ENCODE measurements at places on chromosomes 3 and 15. TPM values are rescaled to one million over a fixed set of nuclear protein-coding genes. Genes with fewer than 3 reads are reported as not detected.

Gene ALDH1A3
- polyA plus RNA-seq = 430 TPM

Gene CYP1A1
- polyA plus RNA-seq = 2.2 TPM

Gene SYNM
- 0.31 TPM for polyA plus RNA-seq

Gene FBN1
- 3.6 TPM for polyA plus RNA-seq

Gene CHAC1
- 30.9 TPM for polyA plus RNA-seq

Gene ITGA11
- polyA plus RNA-seq = 0.01 TPM
